ENCODE measurements at places on chromosomes 5 and 9.

GRCh38 chr5:144142139-144142823 is 28.2 kb downstream of the YIPF5 start:
- DNase-seq, result no peak

GRCh38 chr5:140056880-140057279 is 13.8 kb upstream of the NRG2 start:
- DNase-seq, result no peak

- no peak for DNase-seq
Observed at GRCh38 chr9:112582371-112583262, 96.0 kb downstream of the KIAA1958 start.

- DNase-seq, result no peak
Observed at GRCh38 chr9:33372900-33373299, 29.5 kb downstream of the AQP7 start.

- no peak for DNase-seq
Observed at GRCh38 chr9:135677641-135678168, 14.6 kb downstream of the LCN9 start.

DNA sequence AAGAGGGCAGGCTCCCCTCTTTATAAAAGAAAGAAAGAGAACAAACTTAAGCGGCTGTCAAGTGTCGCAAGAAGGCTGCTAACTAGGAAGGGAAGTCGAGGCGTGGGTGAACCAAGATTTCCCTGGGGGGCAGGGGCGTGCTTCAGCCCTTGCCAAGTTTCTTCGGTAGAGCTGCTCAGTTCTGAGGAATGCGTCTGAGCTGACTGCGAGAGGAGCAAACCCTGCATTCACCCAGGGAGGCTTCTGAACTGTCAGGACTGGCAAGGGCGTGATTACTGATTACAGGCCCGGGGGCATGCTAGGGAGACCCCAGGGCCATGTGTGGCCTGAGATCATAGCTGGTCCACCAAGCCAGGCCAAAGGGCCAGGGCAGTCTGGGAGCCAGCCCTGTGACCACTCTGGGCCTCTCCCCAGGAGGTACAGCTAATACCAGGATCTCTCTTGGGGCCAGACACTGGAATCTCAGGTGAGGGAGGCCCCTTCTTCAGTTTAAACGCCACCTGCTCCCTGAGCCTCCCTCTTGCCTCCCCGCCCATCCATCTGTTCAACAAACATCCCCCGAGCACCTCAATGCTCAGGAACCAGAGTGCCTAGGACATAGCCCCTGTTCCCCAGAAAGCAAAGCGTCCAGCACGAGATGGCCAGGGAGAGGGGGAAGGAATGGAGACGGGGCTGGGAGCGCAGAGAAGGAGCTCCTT is 30.9 kb downstream of the SARDH start:
- no peak for DNase-seq

GRCh38 chr5:10652606-10653005 is 88.7 kb downstream of the ANKRD33B start:
- DNase-seq, result peak; percentile 6

GRCh38 chr9:124345751-124346281 is 69.4 kb downstream of the PSMB7 start:
- no peak for DNase-seq

GRCh38 chr5:9363026-9363425 is 182.8 kb downstream of the SEMA5A start:
- DNase-seq, result no peak

GRCh38 chr5:19880859-19881436 is 107.1 kb downstream of the CDH18 start:
- no peak for DNase-seq

DNA sequence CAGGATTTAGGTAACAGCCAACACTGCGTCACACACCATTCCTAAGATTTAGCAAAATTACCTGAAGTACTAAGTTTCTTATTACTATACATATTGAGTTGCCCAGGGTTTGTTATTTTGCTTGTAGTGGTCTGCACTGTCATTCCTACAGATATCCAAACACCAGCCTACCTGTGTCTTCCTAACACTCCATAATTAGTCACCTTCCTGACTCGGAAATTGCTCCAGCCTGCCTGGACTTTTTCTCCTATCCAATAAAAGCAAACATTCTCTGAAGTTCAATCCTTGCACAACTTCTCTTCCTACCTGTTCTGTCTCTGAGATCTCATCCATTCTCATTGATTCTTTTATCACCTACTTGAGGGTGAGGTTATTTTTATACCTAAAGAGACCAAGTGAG is 243.9 kb downstream of the NR2F1-AS1 start:
- no peak for DNase-seq

DNA sequence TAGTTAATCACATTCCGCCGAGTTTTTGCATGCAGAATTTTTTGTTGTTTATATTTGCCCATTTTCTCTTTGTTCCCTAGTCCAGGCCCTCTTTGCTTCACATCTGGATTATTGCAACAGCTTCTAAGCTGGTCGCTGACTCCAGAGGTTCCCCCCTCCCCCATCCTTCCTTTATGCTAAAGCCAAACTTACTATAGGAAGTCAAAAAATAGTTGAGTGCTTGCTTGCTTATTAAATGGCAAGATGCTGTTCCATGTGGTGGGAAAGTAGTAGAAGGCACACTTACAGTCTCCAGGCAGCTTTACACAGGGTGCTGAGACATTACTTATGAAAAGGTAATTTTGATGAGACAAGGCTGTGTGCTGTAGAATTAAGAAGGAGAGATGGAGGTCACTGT is 1.3 kb downstream of the ZBTB34 start:
- no peak for DNase-seq

- no peak for DNase-seq
Observed at GRCh38 chr9:109856785-109857184, 76.8 kb downstream of the PALM2AKAP2 start.

GRCh38 chr9:114718801-114719221 is 36.8 kb upstream of the TEX48 start:
- DNase-seq, result peak; percentile 77
